HFFc6 (cell line): ENCODE measurements at places on chromosomes 4 and X.

- no peak for DNase-seq
These were observed 173.6 kb downstream of the AFAP1 start for GRCh38 chr4:7766086-7766485.

DNA sequence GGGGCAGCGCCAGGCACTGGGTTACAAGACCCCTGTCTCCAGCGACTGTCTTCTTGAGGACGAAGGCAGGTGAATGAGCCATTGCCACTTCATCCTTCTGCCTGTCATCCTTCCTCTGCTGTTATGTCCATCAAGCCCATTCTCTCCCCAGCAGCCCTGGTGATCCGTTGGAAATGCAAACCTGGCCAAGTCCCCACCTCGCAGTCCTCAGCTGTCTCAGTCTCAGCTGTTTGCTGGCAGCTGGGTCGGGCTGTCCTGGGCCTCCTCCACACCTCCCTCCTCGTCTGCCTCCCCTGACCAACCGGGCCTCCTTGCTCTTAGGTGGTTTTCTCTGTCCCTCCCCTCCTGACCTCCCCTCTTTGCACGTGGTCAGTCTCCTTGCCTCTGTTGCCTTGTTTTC is 38.0 kb downstream of the PTTG2 start:
- DNase-seq = no peak

DNA sequence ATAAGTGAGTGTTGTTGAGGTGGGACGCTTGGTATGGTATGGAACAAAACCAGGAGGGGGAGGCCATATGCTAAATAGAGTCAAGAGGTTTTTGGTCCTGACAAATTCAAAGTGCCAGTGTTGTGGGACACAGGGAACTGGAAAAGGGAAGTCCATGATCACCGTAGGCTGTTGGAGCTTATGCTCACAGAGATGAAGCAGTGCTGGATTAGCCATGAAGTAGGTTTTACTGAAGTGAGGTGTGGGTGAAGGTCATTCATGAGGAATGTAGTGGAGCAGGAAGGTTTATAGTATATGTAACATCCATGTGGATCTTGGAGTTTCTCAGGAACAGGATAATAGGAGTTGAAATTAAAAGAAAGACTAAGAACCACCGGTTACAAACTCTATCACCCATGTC is 256.1 kb upstream of the PITX2 start:
- DNase-seq = no peak

- DNase-seq = no peak
These were observed 605 bp upstream of the FAT1 start for GRCh38 chr4:186724058-186724863.

GRCh38 chrX:63513825-63514568 is 162.9 kb upstream of the SPIN4 start:
- DNase-seq = peak; percentile 52

- no peak for DNase-seq
These were observed 4.3 kb upstream of the SH3BP2 start for GRCh38 chr4:2788532-2789103.

DNA sequence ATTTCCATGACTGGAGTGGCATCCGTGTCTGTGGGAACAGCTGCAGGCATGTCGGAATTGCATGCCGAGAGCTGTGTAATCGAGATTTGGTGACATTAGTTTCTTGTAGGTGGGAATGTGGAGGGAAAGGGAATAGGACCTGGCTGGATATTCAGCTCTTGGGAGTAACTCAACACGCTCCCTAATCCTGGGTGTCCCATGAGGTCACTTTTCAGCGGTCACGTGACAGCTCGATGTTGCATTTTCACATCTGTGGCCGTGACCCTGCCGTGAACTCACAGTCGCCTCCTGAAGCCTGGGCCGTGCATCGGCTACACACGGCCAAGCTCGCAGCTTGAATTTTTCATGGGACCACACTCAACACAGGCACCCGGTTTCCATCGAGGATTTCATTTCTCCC is 25.8 kb upstream of the PSAPL1 start:
- DNase-seq = no peak

- DNase-seq = no peak
These were observed 3.6 kb downstream of the MAGEA11 start for GRCh38 chrX:149715468-149715867.

DNA sequence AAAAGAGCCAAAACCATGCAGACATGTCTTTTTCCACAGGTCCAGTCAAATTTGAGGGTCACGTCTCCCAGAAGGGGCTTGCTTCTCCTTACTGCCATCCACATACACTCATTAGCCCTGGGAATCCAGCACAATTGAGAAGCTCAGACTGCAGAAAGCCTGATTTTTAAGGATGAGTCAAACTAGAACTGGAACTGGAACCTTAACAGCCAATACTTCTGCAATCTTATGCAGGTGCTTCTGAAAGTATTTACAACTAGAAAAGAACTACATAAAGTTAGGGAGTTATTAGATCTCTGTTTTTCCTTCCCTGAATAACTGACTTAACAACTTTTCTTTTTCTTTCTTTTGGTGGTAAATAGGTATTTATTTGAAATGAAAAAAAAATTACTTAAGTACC is 86.3 kb downstream of the CDS1 start:
- no peak for DNase-seq

DNA sequence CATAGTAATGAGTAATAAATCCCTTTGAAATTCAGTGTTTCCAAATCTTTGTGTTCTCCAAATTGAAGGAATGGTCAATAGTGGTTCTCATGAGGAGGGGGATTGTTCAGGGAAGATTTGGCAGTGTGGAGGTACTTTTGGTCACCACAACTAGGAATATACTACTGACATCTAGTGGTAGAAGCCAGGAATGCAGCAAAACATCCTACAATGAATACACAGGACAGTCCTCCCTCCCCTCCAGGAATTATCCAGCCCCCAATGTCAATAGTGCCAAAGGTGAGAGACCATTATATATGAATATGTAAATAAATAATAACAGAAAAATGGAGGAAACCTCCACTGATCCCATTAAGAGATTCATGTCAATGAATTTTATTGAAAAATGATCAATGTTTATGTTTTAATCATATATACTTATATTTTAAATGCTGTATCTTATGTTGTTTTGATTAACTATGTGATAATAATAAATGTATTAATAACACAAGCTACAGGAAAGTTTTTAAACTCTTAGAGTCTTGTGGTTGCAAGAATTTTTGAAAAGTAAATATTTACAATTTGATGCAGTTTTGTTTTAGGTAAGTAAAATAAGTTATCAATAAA is 14.4 kb upstream of the FAM9A start:
- DNase-seq = peak; percentile 2

GRCh38 chr4:84455697-84456096 is 43.4 kb downstream of the NKX6-1 start:
- no peak for DNase-seq

DNA sequence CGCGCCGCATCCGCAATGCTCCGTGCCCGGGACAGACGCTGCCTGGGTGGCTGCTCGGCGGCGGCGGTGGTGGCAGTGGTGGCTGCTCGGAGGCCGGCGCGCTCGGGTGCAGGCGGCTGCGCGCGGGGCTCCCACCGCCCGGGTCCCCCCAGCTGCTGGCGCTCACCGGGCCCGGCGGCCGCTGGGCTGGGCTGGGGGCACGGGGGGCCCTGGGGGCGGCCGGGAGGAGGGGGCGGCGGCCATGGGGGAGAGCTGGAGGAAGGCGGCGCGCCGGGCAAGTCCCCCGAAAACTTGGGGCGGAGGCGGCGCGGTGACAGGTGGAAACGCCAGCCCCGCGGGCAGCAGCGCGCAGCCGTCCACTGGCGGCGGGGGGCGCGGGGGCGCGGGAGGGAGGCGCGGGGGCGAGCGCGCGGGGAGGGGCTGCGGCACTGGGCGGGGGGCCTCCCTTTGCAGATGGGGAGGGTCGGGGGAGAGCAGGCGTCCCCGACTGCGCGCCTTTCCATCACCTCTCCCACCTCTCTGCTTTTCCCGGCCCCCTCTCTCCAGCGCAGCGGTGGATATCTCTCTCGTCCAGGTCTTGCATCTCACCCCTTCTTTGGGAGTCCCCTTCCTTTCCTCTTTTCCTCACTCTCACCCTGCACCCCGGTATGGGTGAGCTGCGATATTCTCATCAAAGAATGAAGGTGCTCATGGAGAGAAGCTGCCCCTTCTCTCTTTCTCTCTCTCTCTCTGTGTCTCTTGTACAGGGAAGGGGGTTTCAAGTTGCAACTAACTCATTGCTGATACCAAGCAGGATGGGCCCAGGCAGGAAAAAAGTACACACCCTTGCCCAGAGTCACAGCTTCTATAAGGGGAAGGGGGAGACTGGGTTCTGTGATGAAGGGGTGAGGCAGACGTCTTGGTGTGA is 83.7 kb upstream of the DHRSX start:
- no peak for DNase-seq

DNA sequence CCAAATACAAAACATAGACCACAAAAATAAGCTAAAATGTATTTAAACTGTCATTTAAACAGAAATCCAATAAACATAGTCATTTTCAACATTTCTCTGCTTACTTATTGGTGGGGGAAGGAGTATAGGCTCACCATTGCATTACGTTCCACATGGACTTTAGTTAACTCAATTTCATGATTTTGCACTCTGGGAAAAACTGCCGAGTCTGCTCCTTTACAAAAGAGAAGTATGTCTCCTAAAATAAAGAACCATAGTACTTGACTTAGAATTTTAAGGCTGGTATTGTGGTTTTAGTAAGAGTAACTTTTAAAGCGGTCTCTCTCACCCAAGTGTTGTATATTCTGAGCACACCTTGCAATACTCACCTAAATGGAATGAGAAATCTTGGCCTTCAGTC is 75.1 kb upstream of the MCF2 start:
- no peak for DNase-seq

DNA sequence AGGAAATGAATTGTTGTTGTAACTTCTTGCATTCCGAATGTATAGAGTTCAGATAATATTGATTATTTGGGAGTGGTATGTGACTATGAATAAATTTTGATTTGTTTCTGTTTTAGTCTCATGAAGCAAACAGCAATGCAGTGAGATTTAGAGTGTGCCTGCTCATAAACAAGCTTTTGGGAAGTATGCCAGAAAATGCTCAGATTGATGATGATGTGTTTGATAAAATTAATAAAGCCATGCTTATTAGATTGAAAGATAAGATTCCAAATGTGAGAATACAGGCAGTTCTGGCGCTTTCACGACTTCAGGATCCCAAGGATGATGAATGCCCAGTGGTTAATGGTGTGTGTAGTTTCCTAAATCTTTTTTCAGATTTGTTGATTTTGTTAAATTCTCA is 2.0 kb downstream of the NCAPG start:
- no peak for DNase-seq

DNA sequence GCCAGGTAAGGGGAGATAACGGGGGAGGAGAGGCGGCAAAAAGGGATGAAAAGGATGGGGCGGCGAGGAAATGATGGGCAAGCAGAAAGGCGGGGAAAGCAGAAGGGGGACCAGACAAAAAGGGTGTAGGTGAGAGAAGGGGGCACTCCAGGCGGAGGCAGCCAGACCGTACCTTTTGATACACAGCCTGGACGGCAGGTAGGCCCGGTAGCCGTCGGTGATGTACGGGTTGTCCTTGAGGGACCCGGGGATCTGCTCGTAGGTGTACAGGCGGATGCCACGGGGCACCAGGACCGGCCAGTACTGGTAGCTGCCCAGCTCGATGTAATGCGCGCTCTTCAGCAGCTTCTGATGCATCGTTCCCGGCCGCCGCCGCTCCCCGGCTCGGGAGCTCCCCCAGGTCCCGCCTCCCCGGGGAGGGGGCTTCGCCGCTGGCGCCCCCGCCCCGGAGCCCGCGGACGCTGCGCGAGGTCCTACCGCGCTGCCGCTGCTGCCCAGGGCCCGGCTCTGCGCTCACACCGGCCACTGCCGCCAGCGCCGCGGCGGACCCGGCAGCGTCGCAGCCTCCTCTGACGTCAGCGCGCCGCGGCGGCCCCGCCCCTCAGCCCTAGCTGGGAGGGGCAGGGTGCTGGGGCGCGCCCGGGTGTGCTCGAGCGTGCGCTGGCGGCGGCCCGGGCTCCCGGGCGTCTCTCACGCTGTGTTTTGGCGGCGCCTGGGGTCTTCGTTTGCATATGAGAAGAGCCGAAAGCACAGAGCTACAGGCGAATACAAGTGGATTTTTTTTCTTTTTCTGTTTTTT is at the start of gene PAQR3:
Gene PAQR3 (minus strand): TSS at position 571 of the 799 bp plus-strand sequence. CDS start 214 bp downstream, at position 357.
- DNase-seq = peak; percentile 62

DNA sequence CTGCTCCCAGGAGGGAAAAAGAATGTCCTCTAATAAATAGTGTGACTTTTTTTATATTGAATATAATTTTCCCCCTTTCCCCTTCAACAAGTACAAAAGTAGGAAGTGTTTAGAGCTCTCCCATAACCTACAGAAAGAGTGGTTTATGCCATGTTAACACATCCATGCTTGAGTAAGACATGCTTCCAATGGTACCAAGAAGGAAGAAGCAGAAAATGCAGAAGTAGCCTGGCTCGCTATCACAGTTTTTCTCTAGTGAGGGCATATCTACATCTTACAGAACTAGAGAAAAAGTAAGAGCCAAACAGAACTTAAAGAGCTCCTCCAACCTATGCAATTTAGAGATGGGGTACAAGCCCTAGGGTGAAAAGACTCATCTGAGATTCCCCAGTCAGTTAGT is 82.5 kb downstream of the ARHGEF9 start:
- no peak for DNase-seq

DNA sequence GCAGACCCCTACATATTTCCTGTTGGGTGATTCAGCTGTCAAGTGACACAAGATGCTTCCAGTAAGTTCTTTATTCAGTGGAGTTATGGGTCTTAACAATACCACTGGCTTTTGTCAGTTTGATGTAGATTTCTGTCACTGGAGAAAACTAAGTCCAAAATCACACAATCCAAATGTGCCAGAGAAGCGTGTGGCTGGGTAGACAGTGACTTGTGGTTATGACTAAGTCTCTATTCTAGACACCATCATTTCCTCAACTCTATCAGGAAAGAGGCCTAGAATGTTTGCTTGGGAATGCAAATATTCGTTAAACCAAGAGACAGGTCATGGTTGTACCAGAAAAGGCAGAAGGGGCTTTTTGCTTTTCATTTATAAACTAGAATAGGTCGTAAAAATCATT is 54.4 kb upstream of the HS3ST1 start:
- no peak for DNase-seq

DNA sequence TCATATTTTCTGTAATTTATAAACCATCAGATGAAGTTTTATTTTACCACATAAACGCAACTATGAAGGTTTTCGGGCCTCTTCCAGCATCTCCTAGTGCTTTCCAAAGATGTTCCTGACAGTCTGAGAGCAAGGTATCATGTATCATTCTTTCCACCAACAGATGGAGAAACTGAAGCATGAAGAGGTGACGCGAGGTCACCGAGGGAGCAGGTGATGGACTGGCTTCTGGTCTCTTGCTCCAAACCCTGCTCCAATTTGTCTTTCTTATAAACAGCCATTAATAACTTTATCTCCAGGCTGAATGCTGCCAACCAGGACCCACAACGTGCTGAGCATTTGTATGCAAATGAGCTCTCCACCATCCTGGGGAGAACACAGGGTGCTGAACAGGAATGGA is 86.3 kb upstream of the MAML3 start:
- no peak for DNase-seq
